Activated CD4-positive, alpha-beta memory T cell treated with anti-CD3 and anti-CD28 coated beads for 36 hours (primary cell): ENCODE measurements at places on chromosomes 3 and 15. TPM values are rescaled to one million over a fixed set of nuclear protein-coding genes. Genes with fewer than 3 reads are reported as not detected.

DNA sequence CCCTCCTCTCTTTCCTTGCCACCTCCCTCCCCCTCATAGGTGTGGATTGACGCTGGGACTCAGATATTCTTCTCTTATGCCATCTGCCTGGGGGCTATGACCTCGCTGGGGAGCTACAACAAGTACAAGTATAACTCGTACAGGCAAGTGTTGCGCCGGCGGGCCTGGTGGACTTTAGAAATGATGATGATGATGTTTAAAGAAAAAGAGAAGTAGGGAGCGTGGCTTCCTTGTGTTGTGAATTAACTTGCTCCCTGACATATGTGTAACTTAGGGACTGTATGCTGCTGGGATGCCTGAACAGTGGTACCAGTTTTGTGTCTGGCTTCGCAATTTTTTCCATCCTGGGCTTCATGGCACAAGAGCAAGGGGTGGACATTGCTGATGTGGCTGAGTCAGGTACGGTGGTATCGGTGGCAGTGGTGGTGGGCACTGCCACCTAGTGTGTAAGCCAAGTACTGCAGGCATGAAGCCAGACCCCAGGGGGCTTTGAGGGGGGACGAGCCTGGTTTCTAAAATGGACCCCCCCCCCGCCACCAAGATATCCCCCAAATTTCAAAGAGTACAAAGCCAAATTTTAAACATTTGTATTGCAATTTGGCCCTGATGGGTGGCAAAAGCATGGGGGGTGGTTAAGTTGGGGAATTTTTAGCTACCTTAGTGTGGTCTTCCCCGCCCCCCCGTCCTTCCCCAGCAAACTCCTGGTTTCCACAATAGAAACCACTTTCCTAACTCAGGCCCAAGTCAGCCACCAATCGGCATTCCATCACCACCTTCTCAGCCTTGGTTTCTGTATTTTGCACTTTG lies 65.6 kb downstream of the SLC6A6 start:
- DNase-seq = peak; percentile 49

GRCh38 chr15:70237626-70238025 lies 139.9 kb upstream of the TLE3 start:
- no peak for DNase-seq

- DNase-seq = no peak
These were observed 176.8 kb downstream of the EPHA6 start for GRCh38 chr3:96991231-96991630.

DNA sequence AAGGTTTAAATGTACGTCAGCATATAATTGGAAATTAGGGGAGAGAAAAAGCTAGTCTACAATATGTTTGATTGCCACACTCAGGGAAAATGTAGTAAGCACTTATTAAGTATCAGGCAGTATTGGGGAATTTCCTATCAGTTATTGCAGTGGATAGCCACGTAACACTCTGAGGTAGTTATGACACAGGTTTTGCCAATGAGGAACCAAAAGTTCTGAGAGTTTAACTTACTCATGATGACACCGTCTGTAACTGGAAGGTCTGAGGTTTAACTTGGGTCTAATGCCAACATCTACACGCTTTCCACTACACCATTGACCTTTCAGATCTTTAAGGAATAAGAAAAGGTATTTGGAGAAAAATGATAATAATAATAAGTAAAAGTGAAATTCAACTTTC lies 89.5 kb downstream of the ZMAT3 start:
- DNase-seq = no peak

DNA sequence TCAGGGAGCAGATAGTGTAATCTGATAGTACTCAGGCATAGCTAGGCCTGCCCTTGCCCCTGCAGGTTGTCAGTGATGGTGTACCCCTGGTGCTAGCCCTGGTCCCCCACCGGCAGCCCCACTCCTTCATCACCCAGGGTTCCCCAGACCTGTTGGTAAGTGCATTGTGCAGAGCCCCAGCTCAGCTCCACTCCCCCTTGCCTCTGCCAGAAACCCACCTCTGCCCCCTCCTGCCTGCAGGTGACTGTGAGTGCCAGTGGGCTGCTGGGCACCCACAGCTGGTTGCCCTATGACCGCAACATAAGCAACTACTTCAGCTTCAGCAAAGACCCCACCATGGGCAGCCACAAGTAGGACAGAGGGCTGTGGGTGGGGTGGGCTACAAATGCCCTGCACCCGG lies 27.5 kb downstream of the NBEAL2 start:
- peak; percentile 8 for DNase-seq

GRCh38 chr3:134365766-134366065 lies 8.5 kb downstream of the AMOTL2 start:
- no peak for DNase-seq

GRCh38 chr3:14177580-14178246 lies 688 bp downstream of the XPC start:
- DNase-seq = no peak

- no peak for DNase-seq
These were observed 188.1 kb upstream of the NSMCE3 start for GRCh38 chr15:29457729-29458128.

DNA sequence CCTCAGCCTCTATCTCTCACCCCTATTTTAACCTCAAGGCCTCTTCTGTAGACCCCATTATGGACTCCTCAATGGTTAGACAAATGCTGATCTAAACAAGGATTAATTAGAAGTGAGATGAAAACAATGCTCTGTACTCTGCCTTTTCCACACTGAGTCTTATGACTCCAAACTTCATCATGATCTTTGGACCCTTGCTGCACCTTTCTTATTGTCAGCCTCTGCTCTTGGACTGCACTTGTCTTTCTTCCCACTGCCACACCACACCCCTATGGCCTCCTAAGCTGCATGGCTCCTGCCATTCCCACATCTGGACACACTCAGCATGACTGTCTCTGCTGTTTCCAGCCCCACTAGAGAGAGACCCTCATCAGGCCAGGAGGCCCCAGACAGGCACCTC lies 348.2 kb downstream of the RORA start:
- DNase-seq = no peak

GRCh38 chr3:135756106-135756668 lies 209.3 kb upstream of the PPP2R3A start:
- DNase-seq = no peak

DNA sequence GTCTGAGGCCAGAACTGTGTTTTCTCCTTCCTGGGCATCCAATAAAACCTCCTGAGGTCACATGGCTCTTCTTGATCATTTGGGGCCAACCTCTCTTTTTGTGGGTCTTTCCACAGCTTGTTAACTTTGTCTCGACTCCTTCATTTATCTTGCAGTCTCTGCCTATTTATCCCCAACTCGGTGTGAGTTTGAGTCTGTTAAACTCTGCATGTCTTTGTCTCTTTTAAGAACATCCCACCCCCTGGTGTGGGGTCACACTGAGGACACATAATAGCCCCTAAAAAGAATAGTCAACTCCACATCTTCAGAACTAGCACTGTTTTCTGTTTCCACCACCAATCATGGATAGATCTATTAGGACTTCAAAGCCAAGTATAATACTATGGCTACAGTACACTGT lies 187.2 kb downstream of the TLE3 start:
- DNase-seq = no peak

- DNase-seq = no peak
These were observed 19.4 kb downstream of the CCR1 start for GRCh38 chr3:46188708-46189107.

- DNase-seq = no peak
These were observed 9.3 kb downstream of the LPCAT4 start for GRCh38 chr15:34357653-34358052.

GRCh38 chr3:8857720-8858367 lies 88.4 kb upstream of the OXTR start:
- DNase-seq = no peak

GRCh38 chr3:47984075-47984728 lies 32.0 kb downstream of the MAP4 start:
- no peak for DNase-seq

- DNase-seq = no peak
These were observed 154.9 kb downstream of the KLHL25 start for GRCh38 chr15:85639752-85640381.

DNA sequence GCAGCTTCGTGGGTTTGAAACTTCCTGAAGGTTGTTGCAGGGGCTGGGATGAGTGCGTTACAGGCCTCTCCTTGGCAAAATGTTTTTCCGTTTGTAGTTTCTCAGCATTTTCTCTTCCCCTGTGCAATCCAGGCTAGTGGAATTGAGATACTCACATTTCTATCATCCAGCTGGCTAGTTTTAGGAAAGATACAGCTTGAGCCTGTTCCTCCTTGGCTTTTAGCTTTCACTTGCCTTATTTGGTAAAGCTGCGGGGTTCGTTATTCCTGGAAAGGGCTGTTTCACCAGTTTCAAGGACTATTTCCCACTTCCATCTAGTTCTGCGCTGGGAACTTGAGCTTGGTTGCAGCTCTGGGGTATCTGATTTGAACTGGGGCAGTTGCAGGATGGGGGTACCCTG lies 90.3 kb downstream of the ITPR1 start:
- DNase-seq = no peak

- DNase-seq = no peak
These were observed 3.1 kb upstream of the WDR49 start for GRCh38 chr3:167656821-167657220.

- DNase-seq = peak; percentile 30
These were observed 430.7 kb upstream of the CBLB start for GRCh38 chr3:106299300-106300098.

GRCh38 chr3:191889756-191890155 lies 428.8 kb downstream of the PYDC2 start:
- no peak for DNase-seq

DNA sequence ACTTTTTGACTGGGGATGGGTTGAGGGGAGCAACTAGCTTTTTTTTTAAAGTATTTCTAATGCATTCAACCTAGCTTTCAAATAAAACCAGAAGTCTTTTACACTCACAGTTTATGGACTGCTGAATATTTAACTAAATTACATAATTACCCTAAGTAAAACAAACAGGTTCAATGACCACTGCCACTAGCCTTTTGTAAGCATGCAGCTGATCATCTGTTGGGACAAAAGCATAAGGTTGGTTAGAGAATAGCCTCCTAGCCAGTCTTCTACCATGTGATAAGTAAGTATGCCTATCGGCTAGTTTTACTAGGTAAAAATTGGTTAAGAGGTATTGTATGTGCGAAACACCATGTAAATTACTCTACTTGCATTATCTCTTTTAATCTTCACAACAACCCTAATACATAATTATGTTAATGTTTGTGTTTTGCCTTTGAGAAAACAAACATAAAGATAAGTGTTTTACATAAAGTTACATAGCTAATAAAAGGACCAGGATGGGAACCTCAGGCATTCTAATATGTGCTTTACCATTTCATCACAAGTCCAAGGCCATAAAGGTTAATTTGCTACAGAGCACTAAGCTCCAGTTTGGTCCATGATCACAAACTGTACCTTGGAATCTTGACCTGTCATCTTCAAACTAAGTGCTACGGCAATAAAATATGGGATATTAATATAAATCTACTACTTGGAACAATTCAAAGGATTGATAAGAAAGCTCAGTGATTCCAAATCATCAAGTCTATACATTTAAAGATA lies 13.2 kb downstream of the PFN2 start:
- DNase-seq = no peak

DNA sequence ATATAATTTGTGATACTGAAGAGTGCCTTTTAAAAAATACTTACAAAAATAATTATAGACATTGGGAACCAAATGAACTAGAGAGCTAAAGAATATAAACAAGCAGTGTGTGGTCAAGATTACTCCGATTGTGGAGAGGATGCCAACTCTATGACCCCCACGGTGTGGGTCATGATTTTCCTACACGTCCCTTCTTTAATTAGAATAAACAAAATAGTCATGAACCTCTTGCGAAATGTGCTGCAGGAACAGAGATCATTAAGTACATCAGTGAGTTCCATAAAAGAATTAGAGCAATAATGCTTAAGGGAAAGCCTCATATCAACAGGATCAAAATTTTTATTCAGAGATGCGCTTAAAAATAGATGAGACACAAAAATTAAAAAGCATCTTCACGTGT lies 476.6 kb upstream of the ROBO1 start:
- no peak for DNase-seq

- DNase-seq = no peak
These were observed 25.1 kb downstream of the SSUH2 start for GRCh38 chr3:8619548-8619947.

DNA sequence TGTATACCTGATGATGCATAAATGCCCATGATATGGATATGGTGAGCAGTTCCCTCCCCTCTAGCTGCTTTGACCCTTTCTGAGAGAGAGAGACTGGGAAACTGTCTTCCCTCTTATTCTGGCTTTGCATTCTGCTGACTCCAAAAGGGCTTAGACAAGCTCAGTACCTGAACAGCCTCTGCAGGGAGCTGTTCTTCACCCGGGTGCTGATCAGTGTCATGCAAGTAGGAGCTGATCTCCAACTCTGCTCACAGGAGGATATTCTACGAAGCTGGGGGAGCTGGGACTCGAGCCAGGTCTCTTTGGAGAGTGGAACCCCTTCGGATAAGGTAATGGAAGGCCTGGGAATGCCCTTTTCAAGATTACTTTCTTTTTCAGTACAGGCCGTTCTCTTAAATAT lies 237.1 kb downstream of the RYR3 start:
- peak; percentile 12 for DNase-seq

DNA sequence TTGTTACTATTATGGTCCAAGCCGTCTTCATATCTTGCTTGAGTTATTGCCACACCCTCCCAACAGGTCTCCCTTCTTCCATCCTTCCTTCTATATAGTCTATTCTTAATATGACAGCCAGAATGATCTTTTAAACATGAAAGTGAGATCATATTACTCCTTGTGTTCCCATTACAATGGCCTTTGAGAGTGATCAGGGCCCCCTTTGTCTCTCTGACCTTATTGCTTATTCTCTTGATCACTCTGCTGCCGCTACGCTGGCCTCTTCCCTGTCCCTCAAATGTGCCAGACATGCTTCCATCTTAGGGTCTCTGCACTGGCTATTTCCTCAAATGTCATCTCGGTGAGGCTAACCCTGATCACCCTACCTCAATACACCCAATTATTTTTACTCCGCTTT lies 38.1 kb downstream of the UBE2E2 start:
- DNase-seq = no peak

DNA sequence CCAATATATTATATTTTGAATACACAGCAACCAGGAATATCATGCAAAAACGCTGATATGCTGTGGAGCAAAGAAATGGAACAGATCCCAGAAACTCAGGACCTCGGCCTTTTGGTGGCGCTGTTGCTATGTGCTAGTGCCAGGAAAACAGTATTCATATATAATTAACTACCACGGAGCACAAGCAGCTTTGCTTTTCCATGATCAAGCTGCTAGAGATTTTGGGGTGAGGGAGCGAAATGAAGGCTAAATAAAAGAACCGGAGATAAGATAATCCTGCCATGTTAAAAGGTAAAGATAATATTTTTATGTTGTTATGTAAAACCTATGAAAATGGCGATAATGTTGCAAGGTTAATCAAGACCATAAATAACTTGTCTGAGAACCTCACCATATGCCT lies 157.7 kb upstream of the FAM3D start:
- DNase-seq = peak; percentile 51

The HDC gene
- 0.87 TPM for total RNA-seq

The ANKRD63 gene
- not detected for total RNA-seq

The DENND4A gene
- total RNA-seq = 41.3 TPM

The GUCA1C gene
- not detected for total RNA-seq

The PAK6 gene
- total RNA-seq = 0.73 TPM

The CASR gene
- 0.19 TPM for total RNA-seq

The SCN10A gene
- not detected for total RNA-seq

The IQCF5 gene
- total RNA-seq = not detected

The EFCC1 gene
- 0.24 TPM for total RNA-seq

The GPR176 gene
- 0.21 TPM for total RNA-seq

The TPRG1 gene
- total RNA-seq = 11.5 TPM

The SNUPN gene
- 34.2 TPM for total RNA-seq

The GPR149 gene
- total RNA-seq = not detected

The ROBO2 gene
- not detected for total RNA-seq
